Activated CD4-positive, alpha-beta T cell treated with anti-CD3 and anti-CD28 coated beads, Interleukin-2, amount 10 ng/mL, durations not matched to agents 7 days and 5 days (primary cell): ENCODE measurements at places on chromosomes 4 and X. TPM values are rescaled to one million over a fixed set of nuclear protein-coding genes. Genes with fewer than 3 reads are reported as not detected.

GRCh38 chr4:18518098-18518497, 496.5 kb upstream of the LCORL start:
- H3K27me3 ChIP-seq: no peaks in the 10 kb centered on the region
- H3K36me3 ChIP-seq: no peaks in the 10 kb centered on the region

DNA sequence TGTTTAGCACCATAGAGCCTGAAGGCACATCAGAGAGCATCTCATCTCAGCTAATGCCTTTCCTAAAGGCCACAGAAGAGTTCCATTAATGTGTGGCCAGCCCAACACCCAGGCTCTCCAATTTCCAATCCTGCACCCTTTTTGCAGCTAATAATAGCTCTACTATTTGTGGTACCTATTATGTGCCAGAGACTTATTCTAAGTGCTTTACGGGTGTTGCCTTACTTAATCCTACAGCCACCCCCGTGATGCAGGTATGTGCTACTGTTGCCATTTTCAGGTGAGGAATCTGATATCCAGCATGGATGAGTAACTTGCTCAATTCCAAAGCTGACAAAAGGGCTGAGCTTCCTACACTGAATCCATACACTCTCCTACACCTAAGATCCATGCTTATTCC, 217.6 kb upstream of the GALNT7 start:
- H3K36me3 ChIP-seq: no peaks in the 10 kb centered on the region
- no peaks in the 10 kb centered on the region for H3K27me3 ChIP-seq
- no peaks in the 10 kb centered on the region for H3K4me1 ChIP-seq
- no peak overlapping the region for H3K27ac ChIP-seq
- H3K4me3 ChIP-seq: no peak overlapping the region

The NPY1R gene
- total RNA-seq: not detected

The BEND4 gene
- total RNA-seq: 0.05 TPM

GRCh38 chr4:141567326-141567915, 69.0 kb upstream of the IL15 start:
- H3K4me1 ChIP-seq: no peaks in the 10 kb centered on the region
- no peaks in the 10 kb centered on the region for H3K36me3 ChIP-seq
- H3K27ac ChIP-seq: no peak overlapping the region

GRCh38 chr4:11632025-11632424, 203.3 kb upstream of the HS3ST1 start:
- H3K4me1 ChIP-seq: no peaks in the 10 kb centered on the region
- H3K4me3 ChIP-seq: no peak overlapping the region
- H3K27me3 ChIP-seq: no peaks in the 10 kb centered on the region
- H3K27ac ChIP-seq: no peak overlapping the region

- H3K27me3 ChIP-seq: peaks cover 18% of the 10 kb centered on the region
- H3K4me1 ChIP-seq: no peaks in the 10 kb centered on the region
- H3K27ac ChIP-seq: no peak overlapping the region
Measured at GRCh38 chr4:94411296-94411695, 40.4 kb upstream of the PDLIM5 start.

The TMSB15A gene
- total RNA-seq: 0.52 TPM

DNA sequence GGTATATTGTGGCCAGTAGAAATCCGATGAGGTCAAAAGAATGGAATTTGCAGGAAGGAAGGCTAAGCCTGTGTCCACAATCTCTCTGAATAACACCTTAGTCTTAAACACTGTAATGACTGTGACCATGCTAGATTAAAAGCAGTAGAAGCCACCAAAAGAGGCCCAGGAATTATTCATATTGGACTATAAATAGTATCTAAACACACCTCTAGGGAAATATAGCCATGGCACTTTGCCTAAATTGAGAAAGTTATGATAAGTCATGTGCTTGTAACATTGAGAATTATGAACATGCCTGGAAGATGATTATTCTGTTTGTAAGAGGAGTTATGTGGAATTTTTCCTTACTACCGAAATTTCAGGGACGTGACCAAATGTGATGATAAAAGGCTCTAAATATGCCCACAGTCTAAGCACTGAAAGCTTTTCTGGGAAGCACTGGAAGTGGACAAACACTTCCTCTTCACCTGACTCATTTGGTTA, 298.5 kb downstream of the KCTD8 start:
- no peaks in the 10 kb centered on the region for H3K4me1 ChIP-seq
- H3K27me3 ChIP-seq: no peaks in the 10 kb centered on the region
- H3K36me3 ChIP-seq: no peaks in the 10 kb centered on the region
- DNase-seq: no peak
- no peak overlapping the region for H3K4me3 ChIP-seq
- H3K27ac ChIP-seq: no peak overlapping the region

GRCh38 chrX:129718676-129719075, 20.1 kb upstream of the XPNPEP2 start:
- no peaks in the 10 kb centered on the region for H3K27me3 ChIP-seq
- H3K4me1 ChIP-seq: peaks cover 17% of the 10 kb centered on the region
- H3K4me3 ChIP-seq: no peak overlapping the region
- no peak overlapping the region for H3K27ac ChIP-seq
- DNase-seq: no peak

DNA sequence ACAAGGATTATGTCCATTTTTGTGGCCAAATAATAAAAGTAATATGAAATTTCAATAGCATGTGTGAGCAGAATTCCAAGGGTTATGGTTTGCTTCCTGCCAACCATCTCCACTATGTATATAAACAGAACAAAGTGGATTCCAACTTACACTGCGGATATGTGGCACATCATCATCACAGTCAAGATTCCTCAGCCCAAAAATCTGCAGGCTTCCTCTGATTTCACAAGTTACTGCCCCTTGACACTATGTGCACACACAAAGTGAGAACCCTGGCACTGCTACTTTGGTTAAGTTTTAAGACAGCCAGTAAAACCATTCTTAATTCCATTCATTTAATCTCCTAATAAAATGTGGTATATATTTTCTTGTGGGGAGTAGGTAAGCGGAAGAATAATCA, 76.4 kb downstream of the LEF1 start:
- no peaks in the 10 kb centered on the region for H3K27me3 ChIP-seq
- peaks cover 73% of the 10 kb centered on the region for H3K36me3 ChIP-seq
- no peak for DNase-seq
- peaks cover 74% of the 10 kb centered on the region for H3K4me1 ChIP-seq
- H3K27ac ChIP-seq: peak overlapping the region; percentile 16

The GSPT2 gene
- total RNA-seq: 12.9 TPM

The HTRA3 gene
- not detected for total RNA-seq

DNA sequence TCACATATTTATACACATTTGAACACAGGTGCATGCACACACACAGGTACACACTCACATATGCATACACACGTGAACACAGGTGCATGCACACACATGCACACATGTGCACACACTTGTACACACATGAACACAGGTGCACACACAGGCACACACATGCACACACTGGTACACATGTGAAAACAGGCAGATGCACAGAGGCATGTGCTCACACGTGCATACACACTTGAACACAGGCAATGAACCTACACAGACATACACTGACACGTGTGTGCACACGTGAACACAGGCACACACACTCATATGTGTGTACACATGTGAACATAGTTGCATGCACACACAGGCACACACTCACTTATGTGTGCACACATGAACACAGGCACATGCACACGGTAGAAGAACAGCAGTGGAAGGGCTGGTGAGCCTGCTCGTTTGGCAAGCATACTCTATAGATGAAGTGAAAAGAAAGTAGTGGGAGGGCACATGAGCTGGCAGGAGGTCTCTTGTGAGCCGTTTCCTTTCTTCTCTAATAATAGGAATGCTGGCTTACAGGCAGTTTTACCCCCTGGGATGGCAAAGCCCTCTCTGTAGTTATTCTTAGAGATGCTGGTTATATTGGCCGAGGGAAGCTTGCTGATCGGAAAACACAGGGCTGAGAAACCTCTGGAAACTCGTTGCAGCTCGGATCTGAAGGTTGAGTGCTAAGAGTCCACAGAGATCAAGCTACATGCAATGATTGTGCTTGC, 279.6 kb upstream of the CLNK start:
- no peaks in the 10 kb centered on the region for H3K27me3 ChIP-seq
- no peak overlapping the region for H3K4me3 ChIP-seq
- no peaks in the 10 kb centered on the region for H3K4me1 ChIP-seq
- no peaks in the 10 kb centered on the region for H3K36me3 ChIP-seq

- no peak overlapping the region for H3K27ac ChIP-seq
- no peaks in the 10 kb centered on the region for H3K27me3 ChIP-seq
- H3K4me3 ChIP-seq: peak overlapping the region; percentile 2
Measured at GRCh38 chr4:122700178-122700725, 32.3 kb upstream of the BBS12 start.

The IL1RAPL2 gene
- total RNA-seq: not detected

DNA sequence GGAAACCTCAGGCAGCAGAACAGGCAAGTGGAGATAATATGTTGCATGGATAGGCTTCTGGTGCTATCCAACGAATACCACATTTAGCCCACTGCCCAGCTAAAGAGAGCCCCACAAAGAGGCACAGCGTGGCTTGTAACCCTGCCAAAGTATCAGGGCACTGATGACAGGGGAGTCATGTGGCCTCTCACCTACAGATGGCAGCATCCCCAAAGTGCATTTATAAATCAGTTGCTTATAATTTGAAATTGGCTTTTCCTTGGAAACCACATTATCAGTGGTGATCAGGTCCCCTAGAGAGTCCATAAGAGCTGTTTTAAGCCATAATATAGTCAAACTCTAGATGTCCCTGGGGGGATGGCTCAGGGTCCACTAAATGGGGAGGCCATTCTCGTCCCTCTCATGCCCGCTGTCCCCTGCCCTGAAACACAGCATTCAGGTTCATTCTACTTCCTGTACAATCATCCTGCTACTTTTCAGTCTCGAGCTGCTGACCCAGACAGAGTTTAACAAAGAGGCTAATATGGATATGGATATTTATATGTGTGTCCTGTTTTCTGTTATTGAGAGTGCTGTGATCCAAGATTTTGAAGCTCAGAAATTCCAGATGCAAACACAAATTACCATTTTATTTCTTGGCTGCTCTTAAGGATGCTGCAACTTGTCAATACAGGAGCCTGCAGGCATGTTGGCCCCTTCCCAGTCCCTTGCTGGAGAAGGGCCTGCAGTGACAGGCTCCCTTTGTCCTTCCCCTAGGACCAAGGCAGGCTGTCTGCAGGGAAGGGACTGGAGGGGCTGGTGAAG, 28.5 kb downstream of the SRPX start:
- H3K27me3 ChIP-seq: peaks cover 15% of the 10 kb centered on the region
- H3K4me1 ChIP-seq: no peaks in the 10 kb centered on the region
- no peak for DNase-seq
- no peaks in the 10 kb centered on the region for H3K36me3 ChIP-seq

DNA sequence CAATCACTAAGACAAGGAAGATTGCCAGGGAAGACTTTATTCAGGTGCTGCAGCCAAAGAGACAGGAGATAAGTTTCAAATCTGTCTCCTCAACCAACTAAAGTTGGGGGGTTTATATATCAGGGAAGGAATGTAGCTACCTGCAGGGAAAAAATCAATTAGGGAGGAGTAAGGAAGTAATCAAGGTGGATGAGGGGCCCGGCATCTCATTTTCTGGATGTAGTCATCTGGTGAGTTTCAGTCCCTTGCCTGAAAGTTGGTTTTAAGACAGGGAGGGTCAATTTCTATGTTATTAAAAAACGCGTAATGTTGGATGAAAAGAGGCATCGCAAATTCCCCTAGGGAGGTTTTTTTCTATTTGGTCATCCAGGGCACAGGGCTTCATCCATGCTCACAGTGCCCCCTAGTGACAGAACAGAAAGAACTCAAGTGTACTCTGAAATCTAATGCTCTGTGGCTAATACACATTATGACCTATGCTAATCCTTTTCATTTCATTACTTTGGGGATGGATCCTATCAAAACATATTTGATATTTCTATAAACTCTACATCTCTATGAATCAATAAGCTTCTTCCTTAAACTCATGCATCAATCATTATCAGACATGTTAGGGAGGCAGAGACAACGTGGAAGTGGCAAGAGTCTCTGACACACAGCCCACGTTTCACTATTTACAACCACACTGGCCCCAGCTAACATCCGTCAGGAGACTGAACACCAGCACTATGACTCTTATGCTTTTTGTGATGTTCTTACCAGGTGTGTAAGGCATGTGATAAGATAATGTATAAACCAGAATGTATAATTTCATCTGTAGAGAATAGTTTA, 1577.0 kb upstream of the TENM3 start:
- H3K4me1 ChIP-seq: no peaks in the 10 kb centered on the region
- peak; percentile 27 for DNase-seq
